SJSA1 (cell line): ENCODE measurements at places on chromosomes 12 and 14.
A peak's percentile ranks its signal among the peaks of the same experiment; 100 is the strongest.

- DNase-seq: no peak
Measured at GRCh38 chr14:99619835-99620834, 16.1 kb upstream of the CCDC85C start.

DNA sequence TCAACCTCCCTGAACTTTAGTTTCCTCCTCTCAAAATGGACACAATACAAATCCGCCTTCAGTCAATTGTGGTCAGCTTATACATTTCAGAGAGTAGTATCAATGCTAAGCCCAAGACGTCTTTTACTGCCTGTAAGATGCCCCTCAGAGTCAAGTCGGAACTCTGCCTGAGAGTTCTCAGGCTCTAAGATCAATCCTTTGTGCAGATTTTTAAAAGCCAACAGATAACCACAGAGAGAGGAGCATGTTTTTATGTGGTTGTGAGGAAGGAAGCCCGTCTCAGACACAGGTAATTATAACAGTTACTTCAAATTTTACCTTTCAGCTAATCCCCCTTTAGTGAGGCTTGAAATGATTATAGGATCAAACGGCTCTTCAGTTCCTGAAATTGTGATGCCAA is 91.6 kb downstream of the HELB start:
- no peak for DNase-seq

GRCh38 chr12:54603173-54603814 is 14.8 kb upstream of the PPP1R1A start:
- DNase-seq: peak; percentile 40

DNA sequence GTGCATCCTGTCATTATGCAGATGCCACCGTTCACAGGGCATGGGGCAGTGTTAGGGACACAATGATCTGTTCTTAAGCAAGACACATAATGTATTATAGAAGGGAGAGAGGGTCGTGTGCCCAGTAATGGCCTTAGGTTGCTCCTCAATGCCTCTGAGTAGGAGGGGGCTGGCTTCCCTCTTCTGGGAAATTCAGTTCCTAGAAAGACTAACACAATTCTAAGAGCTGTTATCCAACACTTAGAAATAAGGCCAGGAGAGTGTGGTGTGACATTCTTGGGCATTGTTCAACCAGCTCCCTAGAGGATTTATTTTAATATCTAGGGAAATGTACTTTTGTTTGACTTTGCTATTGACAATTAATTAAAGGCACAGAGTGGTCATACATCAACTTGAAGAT is 118.5 kb downstream of the ADCK1 start:
- no peak for DNase-seq

DNA sequence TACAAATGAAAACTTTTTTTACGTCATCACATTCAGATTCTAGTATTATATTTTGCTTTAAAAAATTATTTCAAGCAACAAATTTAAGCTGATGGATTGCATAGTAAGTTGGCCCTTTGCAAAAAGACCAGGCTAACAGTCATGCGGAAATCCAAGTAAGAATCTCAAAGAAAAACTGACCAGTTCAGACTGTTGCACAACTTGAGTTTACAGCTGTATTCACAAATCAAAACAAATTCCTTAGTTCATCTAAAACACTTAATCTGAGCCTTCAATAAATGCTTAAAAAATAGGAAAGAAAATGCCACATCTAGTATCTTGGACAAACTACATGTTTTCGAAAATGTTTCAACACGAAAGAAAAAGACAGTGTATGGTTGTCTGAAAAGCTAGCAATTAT is 847 bp downstream of the CCDC59 start:
- no peak for DNase-seq

- DNase-seq: no peak
Measured at GRCh38 chr12:123696207-123696606, 15.9 kb upstream of the ATP6V0A2 start.

DNA sequence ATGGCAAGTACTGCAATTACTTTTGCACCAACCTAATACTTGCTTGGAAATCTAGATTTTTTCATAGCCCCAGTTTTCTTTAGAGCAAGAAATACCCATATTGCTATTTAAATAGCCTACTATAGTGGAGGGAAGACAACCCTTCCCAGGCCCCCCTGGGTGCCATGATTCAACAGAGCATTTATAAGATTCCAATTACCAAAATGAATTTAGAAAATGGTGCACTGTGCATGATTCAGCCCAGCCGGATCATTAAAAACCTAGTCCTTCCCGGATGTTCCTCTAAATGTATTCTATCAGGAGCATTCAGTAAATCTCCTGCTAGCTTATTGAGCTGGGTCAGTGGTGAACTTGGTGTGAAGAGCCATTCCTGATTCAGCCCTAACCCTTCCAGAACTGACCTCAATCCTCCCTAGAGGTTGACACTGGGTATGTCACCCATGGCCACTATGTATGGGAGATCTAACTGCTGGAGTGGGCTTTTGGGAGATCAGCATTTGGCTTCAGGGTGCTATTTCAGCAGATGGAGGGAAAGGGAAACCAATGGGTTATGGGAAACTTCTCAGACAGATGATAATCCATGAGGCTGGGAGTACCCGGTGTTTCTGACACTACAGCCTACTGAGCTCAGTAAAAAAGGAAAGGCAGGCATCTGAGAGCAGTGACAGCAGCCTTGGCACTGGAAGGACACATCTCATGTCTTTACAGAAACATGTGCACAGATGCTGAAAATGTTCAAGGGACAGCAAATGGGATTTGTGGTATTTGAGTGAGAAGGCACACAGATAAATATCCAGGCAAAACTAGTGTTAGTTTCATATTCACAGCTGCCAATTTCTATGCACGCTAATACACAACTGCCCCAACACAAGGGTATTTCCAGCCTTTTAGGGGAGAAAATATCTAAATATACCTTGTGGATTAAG is 258.9 kb downstream of the DPF3 start:
- DNase-seq: no peak

GRCh38 chr14:102125546-102125945 is 14.2 kb upstream of the WDR20 start:
- DNase-seq: no peak

DNA sequence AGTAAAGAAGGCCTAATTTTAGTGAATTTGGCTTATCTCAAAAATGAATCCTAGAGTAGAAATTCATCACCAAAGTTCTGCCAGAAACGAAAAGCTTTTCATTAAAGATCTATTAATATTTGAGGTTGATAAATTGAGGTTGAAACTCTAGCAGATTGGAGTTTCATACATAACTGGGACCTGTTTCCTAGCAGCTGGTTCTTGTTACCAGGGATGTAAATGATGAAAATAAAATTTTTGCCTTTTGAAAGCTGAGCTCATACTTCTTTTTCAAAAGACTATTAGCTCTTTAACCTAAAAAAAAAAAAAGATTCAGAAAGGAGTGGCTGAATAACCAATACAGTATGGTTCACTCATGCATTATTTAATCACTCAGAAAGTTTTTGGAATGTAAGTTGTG is 98.3 kb downstream of the PTGER2 start:
- DNase-seq: no peak

DNA sequence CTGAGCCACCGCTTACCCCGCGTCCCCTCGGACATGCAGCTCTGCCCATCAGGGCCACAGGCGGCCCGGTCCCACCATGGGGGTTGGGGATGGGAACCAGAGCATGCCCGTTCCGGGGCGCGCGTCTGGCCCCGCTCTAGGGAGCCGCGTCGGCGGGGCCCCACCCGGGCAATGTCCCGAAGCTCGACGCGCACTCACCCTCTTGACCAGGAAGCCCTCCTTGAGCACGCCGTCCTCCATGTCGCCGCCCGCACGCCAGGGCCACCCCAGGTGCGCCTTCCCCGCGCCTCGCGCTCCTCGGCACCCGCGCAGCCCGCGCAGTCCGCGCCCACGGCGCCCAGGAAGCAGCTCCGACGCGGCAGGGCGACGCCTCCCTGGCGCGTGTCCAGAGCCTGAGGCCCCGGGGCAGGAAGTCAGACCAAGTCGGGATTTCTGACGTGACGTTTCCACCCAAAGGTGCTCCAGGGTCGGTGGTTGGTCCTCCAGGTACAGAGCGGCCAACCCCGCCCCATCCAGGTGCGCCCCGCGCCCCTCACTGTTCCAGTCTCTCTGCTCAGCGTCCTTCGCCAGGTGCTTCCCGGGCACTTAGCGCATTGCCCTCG is at the start of gene PLEK2:
Gene PLEK2 (minus strand): TSS at position 346 of the 602 bp plus-strand sequence. CDS start 106 bp downstream, at position 240.
- peak; percentile 34 for DNase-seq

GRCh38 chr14:93431036-93431670 is 414 bp downstream of the UNC79 start:
- no peak for DNase-seq

- DNase-seq: no peak
Measured at GRCh38 chr12:31120392-31121008, 46.8 kb downstream of the DDX11 start.

GRCh38 chr14:28361486-28361885 is 405.1 kb upstream of the FOXG1 start:
- no peak for DNase-seq

DNA sequence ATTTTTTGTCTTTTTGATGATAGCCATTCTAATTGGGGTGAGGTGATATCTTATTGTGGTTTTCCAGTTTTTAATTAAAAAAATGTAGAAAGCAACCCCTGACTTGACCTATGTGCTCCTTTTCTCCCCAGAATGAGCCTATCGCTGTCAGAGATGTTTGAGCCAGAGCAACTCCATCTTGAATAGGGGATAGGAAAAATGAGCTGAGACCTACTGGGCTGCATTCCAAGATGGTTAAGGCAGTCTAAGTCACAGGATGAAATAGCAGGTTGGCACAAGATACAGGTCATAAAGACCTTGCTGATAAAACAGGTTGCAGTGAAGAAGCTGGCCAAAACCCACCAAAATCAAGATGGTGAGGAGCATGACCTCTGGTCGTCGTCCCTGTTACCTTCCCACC is 13.8 kb downstream of the ERP27 start:
- DNase-seq: no peak

- DNase-seq: no peak
Measured at GRCh38 chr12:121441555-121441954, 41.6 kb downstream of the RNF34 start.

- no peak for DNase-seq
Measured at GRCh38 chr12:103317220-103317619, 178.5 kb downstream of the C12orf42 start.

DNA sequence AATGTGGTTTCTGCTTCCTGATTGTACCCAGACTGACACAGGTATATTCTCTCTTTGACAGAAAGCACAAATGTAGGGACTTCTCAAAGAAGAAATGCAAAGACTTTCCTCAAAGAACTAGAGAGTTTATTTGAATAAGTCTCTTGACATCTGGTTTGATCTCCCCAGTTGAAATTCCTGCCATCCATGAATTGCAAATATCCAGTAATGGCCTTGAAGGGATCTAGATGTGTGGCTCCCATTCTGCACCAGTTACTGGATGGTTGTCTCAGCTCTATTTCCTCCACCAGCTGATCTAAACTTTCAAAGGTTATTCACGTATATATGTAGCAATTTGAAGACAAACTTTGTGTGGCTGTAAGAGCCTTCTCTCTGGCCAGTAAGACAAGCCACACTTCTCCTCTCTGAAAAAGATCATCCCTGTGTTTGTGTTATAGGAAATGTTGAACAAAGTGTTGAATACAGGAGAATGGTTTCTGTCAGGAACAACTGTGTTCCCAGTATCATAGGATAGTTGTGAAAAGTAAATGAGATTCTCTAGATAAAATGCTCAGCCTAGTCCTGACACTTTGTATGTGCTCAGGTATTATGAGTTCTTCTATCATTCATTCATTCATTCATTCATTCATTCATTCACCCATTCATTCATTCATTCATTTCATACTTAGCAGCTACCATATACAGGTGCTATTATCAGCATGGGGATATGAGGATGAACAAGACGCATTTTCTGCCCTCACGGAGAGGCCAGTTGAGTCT is 22.7 kb upstream of the GPRC5A start:
- DNase-seq: no peak

DNA sequence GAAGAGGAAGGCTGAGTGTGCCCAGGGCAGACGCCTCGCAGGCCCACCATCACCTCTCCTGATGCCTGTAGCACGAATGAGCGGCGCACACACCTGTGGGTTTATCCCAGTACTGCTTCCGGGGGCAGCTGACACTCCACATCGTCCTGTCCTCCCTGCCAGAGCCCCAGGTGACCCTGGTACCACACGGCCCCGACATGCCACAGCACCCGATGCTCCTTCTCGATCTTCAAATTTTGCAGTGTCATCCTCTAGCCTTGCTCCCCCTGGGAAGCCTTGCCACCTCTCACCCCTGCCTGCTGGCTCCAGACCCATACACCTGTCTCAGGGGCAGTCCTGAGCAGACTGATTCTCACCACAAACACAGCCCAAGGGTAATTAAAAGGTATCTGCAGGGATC is 40.6 kb downstream of the ANO2 start:
- no peak for DNase-seq

DNA sequence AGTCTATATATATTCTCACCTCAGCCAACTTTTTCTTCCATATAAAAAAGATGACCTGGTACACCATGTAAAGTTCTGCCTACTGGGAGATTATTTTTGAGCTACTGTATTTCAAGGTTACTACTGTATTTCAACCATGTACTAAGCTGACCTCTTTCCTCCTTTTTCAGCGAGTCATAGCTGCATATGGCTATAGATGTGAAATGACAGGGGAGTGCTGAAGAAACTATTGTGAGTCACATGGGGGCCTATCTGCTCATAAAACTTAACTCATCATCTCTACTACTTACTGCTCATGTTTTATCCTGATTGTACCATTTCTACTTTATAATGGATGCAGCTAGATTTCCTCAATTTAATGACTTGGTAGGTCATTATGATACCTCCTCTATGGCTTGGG is 571.4 kb upstream of the ATP2B1 start:
- no peak for DNase-seq

DNA sequence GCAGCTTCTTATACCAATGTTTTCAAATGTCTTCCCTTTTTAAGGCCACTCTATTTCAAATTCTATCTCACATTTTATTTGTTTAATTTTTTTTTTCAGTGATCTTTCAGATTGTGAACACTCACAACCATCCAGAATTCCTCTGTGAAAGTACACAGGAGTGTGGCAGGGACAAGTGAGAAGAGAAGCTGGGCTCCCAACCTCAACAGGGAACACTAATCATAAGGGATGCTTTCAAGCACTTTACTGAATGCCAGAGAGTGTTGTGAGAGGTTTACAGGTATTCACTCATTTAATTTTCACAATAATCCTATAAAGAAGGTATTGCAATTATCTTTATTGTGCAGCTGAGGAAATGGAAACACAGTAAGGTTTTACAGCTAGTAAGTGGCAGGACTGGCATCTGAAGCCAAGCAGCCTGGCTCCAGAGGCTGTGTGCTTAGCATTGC is 60.1 kb upstream of the PYGL start:
- DNase-seq: no peak

- no peak for DNase-seq
Measured at GRCh38 chr14:65989981-65990380, 496.2 kb upstream of the CCDC196 start.
